Stimulated activated CD4-positive, alpha-beta T cell treated with anti-CD3 and anti-CD28 coated beads, Interleukin-4, amount 100 ng/mL, for 48 hours (primary cell): ENCODE measurements at places on chromosomes 3 and 15.
A peak's percentile ranks its signal among the peaks of the same experiment; 100 is the strongest.

DNA sequence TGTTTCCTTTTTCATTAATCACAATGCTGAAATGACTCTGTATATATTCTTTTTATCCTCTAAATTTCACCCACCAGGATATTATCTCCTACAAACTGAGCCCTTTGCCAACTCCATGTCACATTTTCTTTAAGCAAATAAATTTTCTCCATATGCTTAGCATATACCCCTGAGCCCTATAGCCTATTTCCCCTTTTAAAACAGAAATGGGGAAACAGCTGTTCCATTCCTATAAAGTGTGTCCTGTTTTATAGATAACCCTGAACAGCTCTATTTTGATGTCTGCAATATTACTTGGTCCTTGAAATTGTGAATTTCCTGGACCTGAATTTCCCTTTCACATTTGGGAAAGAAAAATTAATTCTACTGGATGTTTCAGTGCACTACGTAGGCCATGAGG is 15.6 kb upstream of the FILIP1L start:
- DNase-seq, result no peak

DNA sequence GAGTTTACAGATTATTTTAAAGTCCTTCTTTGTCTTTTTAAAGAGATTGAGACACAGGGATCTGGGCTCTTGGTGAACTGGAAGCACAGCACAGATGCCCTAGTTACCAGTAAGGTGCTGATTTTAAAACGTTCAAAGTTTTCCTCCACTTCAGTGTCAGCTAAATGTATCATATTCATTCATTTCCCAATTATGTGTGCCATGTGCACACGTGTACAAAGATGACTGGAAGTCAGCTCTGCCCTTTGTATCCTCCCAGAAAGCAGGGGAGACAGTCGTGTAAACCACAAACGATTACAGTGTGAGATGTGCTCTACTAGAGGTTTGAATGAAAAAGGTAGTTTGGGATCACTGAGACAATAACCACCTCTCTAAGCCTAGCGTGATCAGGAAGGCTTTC is 730 bp downstream of the ZKSCAN7 start:
- no peak for DNase-seq

- no peak for DNase-seq
Observed at GRCh38 chr15:51793521-51794305, 35.7 kb upstream of the TMOD3 start.

GRCh38 chr15:58932710-58933280 is 684 bp downstream of the SLTM start:
- DNase-seq, result no peak

- DNase-seq, result peak; percentile 23
Observed at GRCh38 chr15:29268706-29269484, 727 bp downstream of the NSMCE3 start.

GRCh38 chr3:123229145-123229544 is 27.4 kb downstream of the SEC22A start:
- no peak for DNase-seq
